CD4-positive, alpha-beta T cell (primary cell): ENCODE measurements at places on chromosomes 13 and 19.

DNA sequence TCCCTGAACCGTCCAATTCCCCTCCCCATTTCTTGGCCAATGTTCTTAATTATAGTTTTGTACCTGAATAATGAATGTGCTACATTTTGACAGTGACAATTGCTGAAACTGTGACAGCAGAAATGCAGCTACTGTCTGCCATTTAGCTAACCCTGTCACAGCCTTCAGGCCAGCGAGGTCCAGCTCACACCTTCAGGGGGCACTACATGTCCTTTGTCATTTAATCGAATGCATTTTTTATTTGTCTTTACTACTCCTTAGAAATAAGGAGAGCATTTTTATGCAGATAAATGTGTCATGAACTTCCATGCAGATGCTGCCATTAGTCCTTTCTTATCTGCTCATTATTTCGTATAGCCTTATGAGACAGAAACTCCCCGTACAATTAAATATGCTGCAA is 159.9 kb downstream of the MZT1 start:
- H3K27me3 ChIP-seq: no peaks in the 10 kb centered on the region
- no peak overlapping the region for H3K4me3 ChIP-seq
- DNase-seq: no peak
- no peaks in the 10 kb centered on the region for H3K4me1 ChIP-seq

GRCh38 chr19:29966588-29967249 is 24.7 kb downstream of the URI1 start:
- H3K4me1 ChIP-seq: peaks cover 20% of the 10 kb centered on the region
- no peak overlapping the region for H3K27ac ChIP-seq
- H3K4me3 ChIP-seq: no peak overlapping the region
- no peaks in the 10 kb centered on the region for H3K36me3 ChIP-seq

DNA sequence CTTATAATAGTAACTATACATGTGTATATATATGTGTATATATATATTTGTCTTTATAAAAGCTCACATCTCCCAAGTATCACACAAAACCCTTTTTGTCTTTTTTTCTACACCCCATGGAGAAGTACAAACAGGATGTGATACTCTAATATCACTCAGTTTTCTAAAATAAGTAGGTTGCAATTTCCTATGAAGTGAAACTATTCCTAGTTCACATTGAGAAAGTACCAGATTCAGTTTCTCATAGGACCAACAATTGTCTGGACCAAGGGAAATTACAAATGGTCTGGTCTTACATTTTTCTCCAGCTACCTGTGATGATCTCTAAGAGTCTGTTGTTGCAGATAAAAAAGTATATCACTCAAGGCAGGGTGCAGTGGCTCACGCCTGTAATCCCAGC is 17.9 kb upstream of the LILRB1 start:
- no peak overlapping the region for H3K4me3 ChIP-seq
- no peaks in the 10 kb centered on the region for H3K27me3 ChIP-seq
- DNase-seq: no peak
- H3K27ac ChIP-seq: no peak overlapping the region
- no peaks in the 10 kb centered on the region for H3K36me3 ChIP-seq
- H3K4me1 ChIP-seq: peaks cover 5% of the 10 kb centered on the region

DNA sequence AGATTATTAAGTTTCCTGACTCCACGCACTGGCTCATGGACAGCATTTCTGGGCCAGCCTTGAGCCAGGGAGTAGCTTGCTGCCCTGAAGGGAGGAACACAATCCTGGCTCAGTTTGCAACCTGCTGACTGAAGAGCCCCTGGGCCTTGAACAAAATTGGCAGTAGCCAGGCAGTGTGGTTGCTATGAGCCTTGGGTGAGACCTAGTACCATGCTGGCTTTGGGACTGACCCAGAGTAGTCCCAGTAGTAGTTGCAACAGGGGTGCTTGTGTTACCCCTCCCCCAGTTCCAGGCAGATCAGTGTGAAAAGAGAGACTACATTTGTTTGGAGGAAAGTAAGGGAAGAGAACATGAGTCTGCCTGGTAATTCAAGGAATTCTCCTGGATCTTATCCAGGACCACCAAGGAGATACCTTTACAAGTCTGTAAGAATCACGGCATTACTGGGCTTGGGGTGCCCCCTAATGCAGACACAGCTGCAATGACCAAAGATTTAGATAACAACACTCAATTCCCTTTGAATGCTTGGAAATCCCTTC is 22.0 kb downstream of the ITGBL1 start:
- no peak overlapping the region for H3K27ac ChIP-seq
- no peaks in the 10 kb centered on the region for H3K27me3 ChIP-seq
- DNase-seq: no peak
- H3K4me1 ChIP-seq: no peaks in the 10 kb centered on the region

DNA sequence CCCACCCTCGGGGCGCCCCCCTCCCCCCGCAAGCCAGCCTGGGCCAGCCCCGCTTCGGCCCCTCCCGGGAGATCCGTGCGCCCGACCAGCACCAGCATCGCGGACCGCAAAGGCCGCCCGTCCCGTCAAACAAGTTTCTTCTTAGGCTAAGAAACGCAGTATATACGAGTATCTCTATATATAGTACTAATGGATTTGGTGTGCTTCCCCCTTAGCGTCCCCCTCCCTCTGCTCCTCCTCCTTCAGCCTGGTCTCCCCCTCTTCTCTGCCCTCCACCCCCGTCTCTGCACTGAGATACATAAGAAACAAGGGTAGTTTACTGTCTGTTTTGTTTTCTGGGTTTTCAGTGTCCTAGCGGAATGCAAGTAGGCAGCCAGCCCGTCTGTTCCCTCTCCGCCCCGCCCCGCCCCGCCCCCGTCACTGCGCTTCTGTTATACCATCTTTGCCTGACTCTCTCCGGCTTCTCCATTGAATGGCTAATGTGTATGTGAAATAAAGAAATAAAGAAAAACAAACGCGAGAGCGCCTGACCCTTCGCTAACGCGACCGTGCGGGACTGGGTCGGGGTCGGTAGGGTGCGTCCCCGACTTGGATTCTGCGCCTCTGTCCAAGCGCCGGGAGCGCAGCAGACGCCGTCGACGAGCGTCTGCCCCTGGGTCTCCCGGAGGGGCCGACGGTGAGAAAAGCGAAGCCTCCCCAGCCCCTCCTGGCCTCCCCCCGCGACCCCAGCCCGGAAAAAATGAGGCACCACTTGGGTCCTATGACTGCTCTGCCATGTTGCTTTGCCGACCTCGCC is 4.2 kb downstream of the LYL1 start:
- peak overlapping the region; percentile 59 for H3K4me3 ChIP-seq
- peaks cover 23% of the 10 kb centered on the region for H3K27me3 ChIP-seq
- H3K4me1 ChIP-seq: peaks cover 97% of the 10 kb centered on the region
- peak; percentile 69 for DNase-seq

DNA sequence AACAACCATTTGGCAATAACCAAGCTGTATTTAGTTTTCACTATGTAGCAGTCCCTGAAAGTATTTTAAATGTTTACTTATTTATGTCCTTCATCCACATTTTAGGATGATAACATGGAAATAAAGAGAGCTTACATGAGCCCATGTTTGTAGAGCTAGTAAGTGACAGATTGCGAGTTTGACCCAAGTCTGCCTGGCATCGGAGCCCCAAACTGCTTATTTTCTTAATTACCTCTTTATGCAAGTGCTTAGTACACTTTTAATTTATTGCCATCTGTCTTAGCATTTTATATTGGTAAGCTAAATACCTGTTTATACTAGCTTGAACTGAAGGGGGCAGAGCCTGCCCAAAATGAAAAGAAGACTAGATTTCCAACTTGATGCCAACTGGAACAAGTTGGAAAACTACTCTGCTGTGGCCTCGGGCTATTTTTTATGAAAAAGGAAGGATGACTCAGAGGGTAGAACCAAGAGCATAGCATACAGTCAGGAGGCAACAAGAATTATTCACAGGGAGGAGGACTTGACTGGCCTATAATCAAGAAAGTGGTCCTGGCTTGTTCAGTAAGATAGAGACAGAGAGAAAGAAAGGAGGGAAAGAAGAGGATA is 150.2 kb downstream of the NDFIP2 start:
- H3K27ac ChIP-seq: no peak overlapping the region
- H3K4me1 ChIP-seq: no peaks in the 10 kb centered on the region
- peaks cover 4% of the 10 kb centered on the region for H3K27me3 ChIP-seq
- no peaks in the 10 kb centered on the region for H3K36me3 ChIP-seq
- DNase-seq: no peak

DNA sequence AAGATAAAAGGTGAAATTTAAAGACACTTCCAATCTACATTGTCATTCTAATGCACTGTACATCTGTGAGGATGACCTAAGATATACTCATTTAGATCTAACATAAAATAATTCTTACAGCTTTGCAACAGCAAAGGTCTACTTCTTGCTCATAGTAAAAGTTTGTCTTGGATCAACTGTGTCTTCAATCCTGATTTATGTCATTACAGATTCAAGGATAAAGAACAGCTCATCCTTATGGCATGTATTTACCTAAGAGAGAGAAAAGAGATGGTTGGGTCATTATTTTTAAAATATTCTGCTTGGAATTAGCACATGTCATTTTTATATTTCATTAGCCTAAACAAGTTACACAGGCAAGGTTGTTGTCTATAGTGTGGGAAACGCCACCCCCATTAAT is 2193.1 kb downstream of the PCDH9 start:
- H3K27ac ChIP-seq: no peak overlapping the region
- no peak for DNase-seq
- H3K4me3 ChIP-seq: no peak overlapping the region
- H3K36me3 ChIP-seq: no peaks in the 10 kb centered on the region
- H3K27me3 ChIP-seq: no peaks in the 10 kb centered on the region
- H3K4me1 ChIP-seq: no peaks in the 10 kb centered on the region

GRCh38 chr19:1526066-1526778 is 2.3 kb downstream of the PLK5 start:
- no peak for DNase-seq
- peaks cover 33% of the 10 kb centered on the region for H3K27me3 ChIP-seq
- H3K36me3 ChIP-seq: no peaks in the 10 kb centered on the region
- H3K4me1 ChIP-seq: no peaks in the 10 kb centered on the region
- no peak overlapping the region for H3K27ac ChIP-seq
- no peak overlapping the region for H3K4me3 ChIP-seq

DNA sequence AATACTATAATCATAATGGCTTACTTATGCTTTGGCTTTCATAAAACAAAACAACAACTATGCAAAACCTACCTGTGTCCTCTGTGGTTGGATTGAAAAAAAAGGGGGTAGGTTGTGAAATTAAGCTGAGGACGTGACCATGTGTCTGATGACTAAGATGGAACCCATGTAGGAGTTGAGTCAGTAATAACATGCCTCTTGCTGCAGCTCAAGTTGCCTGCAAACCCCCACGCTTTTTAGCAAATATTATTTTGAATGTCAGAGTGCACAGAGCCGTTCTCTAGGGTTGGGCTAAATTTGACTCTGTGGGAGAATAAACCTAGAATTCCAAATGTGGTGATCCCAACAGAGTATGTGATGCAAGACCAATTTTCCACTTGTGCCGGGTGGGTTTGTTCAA is 209.3 kb downstream of the KCNRG start:
- no peaks in the 10 kb centered on the region for H3K36me3 ChIP-seq
- DNase-seq: no peak
- H3K27me3 ChIP-seq: no peaks in the 10 kb centered on the region
- peaks cover 18% of the 10 kb centered on the region for H3K4me1 ChIP-seq

GRCh38 chr13:84139561-84140158 is 257.4 kb upstream of the SLITRK1 start:
- H3K27ac ChIP-seq: no peak overlapping the region
- no peak for DNase-seq
- no peaks in the 10 kb centered on the region for H3K27me3 ChIP-seq
- peaks cover 4% of the 10 kb centered on the region for H3K4me1 ChIP-seq
- H3K36me3 ChIP-seq: no peaks in the 10 kb centered on the region

DNA sequence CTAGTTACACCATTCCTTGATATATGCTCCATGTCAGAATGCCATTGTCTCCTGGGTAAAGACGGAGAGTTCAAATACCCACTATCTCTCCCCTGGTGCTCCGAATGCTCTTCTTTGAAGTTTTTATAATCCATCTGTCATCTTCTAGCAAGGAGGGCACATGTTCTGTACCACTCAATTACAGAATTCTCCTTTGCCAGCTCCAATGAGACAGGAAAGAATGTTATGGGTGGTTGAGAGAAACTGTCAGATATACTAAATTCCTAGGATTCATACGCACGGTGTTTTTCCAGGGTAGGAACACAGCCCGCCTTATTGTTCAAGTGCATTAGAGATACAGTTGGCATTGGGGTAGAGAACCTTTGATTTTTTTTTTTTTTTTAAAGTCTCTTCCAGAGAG is 118.0 kb upstream of the ZNF536 start:
- H3K27me3 ChIP-seq: peaks cover 31% of the 10 kb centered on the region
- H3K27ac ChIP-seq: no peak overlapping the region
- H3K4me1 ChIP-seq: no peaks in the 10 kb centered on the region

DNA sequence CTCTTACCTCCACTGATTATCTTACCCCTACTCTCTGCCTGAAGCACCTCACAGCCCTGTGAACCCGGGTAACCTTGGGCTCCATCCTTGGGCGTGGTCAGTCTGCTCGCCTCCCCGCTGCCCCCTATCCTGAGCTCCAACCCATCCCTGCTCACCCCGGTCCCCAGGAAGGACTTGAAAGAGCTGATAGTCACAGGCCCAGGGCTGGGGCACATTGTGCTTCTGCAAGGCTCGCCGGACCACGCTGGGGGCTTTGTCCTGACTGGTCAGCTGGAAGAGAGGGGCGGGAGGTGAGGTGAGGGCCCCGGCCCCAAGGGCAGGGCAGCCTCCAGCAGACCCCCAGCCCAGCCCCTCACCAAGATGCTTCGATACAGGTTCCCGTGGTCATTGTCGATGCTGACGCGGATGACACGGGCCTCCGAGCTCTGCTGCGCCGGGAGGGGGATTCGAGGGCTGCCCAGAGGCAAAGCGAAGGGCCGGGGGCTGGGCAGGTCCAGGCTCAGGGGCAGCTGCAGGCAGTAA is 13.0 kb upstream of the EPOR start:
- no peaks in the 10 kb centered on the region for H3K36me3 ChIP-seq
- no peaks in the 10 kb centered on the region for H3K27me3 ChIP-seq
- no peak for DNase-seq
- no peak overlapping the region for H3K4me3 ChIP-seq
- no peaks in the 10 kb centered on the region for H3K4me1 ChIP-seq

DNA sequence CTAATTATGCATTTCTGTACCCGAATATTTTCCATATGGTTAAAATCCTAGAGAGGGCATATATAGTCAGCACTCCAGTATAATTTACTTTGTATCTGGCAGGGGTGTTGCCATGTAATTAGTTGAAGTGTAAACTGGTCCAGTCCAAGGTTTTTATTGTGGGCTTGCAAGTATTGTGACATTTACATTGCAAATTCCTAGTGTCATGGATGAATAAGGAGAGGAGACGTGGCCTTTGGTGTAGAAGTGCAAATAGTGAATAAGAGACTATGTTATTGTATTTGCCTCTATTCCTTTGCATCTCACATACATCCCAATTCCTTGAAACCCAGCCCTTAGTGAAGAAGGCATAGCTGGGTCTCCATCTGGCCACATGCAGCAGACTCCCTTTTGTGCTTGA is 330.6 kb downstream of the ATP8A2 start:
- no peaks in the 10 kb centered on the region for H3K36me3 ChIP-seq
- no peak for DNase-seq
- no peak overlapping the region for H3K4me3 ChIP-seq
- H3K27ac ChIP-seq: no peak overlapping the region
- H3K4me1 ChIP-seq: no peaks in the 10 kb centered on the region
